ENCODE measurements at places on chromosomes 1 and 21.
A peak's percentile ranks its signal among the peaks of the same experiment; 100 is the strongest.

GRCh38 chr1:201585093-201585483, 46.2 kb downstream of the NAV1 start:
- DNase-seq: no peak

GRCh38 chr1:96104906-96105305, 616.7 kb upstream of the PTBP2 start:
- DNase-seq: no peak

GRCh38 chr1:76218888-76219287, 144.3 kb downstream of the ST6GALNAC3 start:
- no peak for DNase-seq

GRCh38 chr1:238005116-238005515, 114.4 kb upstream of the ZP4 start:
- DNase-seq: no peak

- no peak for DNase-seq
Observed at GRCh38 chr1:33466159-33466558, 6.3 kb upstream of the ZSCAN20 start.

- no peak for DNase-seq
Observed at GRCh38 chr1:66446261-66447001, 87.5 kb upstream of the SGIP1 start.

DNA sequence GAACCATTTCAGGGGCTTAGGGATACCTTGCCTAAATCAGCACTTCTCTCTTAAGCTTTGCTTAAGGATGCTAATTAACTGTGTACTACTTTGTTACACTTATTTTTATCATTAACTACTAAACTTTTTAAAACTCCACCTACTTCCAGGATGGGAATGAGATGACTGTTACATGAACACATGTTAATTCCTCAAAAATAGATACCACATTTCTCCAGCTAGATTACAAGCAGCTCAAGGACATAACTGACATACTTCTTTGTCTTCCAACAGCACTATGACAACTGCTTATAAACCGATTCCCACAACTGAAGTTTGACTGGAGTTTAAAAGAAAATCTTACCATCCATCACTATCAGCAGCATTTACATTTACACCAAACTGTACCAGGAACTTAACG, 53.7 kb downstream of the TP53BP2 start:
- DNase-seq: no peak

DNA sequence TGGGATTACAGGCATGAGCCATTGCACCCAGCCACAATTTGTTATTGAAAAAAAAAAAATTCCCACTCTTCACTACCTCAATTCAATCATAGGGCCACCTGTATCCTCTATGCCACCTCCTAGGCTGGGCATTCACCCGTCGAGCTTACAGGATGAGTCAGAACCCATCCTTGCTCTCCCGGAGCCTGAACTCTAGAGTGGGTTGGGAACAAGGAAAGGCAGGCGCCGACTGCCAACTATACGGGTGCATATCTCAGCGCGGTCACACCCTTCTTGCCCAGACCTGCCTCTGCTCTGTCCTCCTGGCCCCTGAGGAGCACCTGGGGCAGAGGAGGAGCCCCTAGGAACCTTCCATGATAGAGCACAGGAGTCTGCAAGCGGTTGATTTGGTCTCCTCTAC, 21.4 kb upstream of the LBR start:
- DNase-seq: no peak

- DNase-seq: no peak
Observed at GRCh38 chr1:64280001-64280400, 76.6 kb downstream of the UBE2U start.

GRCh38 chr1:43227143-43227764, 42.5 kb upstream of the TMEM125 start:
- DNase-seq: no peak

DNA sequence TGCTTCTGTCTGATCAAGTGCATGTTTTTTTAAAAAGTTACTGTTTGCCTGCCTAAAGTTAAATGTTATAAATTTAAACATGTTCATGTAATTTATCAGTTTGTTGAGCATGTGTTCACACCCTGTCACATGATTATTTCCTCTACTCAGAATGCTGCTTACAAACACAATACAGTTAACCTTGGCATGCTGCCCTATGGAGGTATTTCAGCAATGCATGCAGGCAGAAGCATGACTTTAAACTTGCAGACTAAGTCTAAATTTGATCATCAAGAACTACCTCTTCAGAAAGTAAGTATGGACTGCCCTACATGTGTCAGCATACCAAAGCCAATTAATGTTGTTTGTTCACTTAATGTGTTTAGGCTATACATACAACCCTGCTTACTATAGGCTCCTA, 161.6 kb downstream of the LRRC40 start:
- no peak for DNase-seq

DNA sequence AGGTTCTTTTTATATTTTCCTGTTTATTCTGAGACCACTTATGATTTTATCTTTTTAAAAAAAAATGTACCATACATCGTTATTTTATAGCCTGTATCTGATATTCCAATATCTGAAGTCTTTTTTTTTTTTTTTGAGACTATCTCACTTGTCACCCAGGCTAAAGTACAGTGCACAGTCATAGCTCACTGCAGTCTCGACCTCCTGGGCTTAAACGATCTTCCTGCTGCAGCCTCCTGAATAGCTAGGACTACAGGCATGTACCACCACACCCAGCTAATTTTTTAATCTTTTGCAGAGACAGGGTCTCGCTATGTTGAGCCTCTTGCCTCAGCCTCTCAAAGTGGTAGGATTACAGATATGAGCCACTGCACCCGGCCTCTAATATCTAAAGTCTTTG, 25.1 kb downstream of the BCAR3 start:
- DNase-seq: no peak

DNA sequence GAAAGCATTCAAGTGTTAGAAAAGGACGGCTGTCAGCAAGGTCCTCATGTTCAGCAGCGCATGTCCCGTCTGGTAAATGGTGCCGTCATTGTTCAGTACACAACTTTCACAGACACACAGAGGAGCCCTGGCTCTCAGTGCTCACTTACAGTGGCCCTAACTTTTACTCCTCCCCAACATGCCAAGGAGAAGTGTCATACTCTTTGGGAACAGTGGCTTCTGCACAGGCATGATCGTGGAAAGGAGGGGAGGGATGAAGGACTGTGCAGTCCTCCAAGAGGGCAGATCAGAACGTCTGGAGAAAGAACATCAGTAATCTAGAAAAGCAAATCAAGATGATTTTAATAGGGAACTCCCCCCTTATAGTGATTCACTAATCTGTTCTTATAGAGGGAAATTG, 3.8 kb upstream of the GRHL3 start:
- DNase-seq: no peak

DNA sequence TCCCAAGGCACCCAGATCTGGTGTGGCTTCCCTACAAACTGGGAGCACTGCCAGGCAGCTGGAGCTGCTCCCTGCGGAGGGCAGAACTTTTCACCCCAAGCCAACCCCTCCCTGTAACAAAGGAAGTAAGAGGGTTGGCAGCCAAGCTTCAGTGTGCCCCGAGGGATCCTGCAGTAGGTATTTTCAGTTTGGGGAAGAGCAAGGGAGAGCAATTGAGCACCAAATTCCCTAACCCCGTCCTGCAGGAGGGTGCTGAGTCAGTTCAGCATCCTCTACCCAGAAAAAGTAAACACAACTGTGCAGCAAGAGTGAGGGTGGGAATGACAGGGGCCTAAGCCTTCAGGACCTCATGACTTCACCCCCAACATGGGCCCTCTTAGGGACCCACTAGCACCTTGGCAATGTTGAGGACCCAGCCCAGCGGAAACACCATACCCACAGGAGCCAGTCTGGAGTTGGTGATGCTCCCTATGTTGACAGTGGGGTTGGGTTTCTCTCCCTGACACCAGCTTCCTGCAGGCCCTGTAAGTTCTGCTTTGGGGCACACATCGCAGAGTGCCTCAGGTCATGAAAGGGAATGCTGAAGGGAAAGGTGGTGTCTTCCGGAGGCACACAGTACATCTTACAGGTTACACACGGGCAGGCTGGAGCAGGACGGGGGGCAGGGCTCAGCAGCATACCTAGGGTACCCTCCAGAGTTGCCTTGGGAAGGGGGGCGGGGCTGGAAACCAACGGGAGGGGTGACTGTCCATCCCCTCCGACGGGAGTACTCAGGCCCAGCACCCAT, 14.8 kb downstream of the SH3BP5L start:
- DNase-seq: no peak

- DNase-seq: no peak
Observed at GRCh38 chr1:94831641-94832040, 11.5 kb downstream of the SLC44A3 start.

GRCh38 chr1:20381045-20381641, 90.5 kb downstream of the VWA5B1 start:
- no peak for DNase-seq

GRCh38 chr1:151831605-151832004, at the start of gene RORC:
RORC (minus strand) TSS chr1:151831802; CDS start chr1:151831764, 38 bp downstream.
- peak; percentile 33 for DNase-seq

GRCh38 chr21:25428537-25428936, 178.7 kb downstream of the MRPL39 start:
- no peak for DNase-seq

DNA sequence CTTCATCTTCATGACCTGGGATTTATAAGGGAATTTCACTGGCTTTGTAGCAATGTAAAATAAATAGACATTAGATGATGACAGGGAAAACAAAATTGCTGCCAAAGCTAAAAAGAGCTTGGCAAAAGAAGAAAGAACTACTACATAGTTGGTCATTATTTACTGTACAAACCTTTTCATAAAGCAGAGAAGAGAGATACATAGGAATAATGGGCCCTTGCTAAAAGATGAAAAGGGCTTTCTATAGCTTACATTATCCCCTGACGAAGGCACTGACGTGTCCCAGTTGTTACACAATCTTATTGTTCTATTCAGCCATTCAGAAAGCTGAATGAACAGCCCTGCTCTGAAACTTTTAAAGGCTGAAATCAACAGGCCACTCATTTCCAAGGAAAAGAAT, 57.1 kb downstream of the ZC3H11B start:
- no peak for DNase-seq
